ENCODE measurements at places on chromosomes 6 and 20. TPM values are rescaled to one million over a fixed set of nuclear protein-coding genes. Genes with fewer than 3 reads are reported as not detected.

DNA sequence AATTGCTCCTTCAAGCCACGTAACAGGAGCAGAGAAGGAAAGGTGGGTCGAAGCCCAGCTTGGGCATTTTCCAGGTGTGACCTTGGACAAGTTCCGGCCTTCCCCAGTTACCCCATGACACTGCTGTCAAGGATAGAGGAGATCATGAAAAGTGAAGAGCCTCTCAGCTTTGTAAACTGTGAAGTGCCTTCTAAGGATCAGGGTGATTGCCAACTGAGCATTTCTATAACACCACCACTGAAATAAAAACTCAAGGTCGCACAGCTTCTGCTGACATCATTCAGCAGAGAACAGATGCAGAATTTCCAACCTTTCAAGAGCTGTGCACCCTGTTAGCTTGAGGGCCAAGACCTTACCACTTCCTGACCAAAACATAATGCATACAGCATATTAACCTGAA is 24.0 kb upstream of the ZMYND8 start:
- no peak for ATAC-seq

DNA sequence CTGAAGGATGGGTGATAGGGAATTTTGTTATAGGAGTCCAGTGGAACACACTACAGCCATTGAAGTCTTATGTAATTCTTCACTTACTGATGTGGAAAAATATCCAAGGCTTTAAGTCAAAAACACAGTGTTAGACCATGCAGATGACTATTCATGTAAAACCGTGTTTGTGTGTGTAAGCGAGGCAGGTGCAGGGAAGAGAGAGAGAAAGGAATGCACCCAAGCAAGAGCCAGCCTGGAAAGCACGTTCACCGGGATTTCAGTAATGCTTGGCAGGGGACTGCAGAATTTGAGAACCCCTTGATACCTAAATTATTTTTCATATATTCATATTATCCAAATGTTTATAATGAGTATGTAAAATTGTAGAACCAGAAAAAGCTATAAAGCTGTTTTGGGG is 17.9 kb downstream of the RALGAPA2 start:
- no peak for ATAC-seq

DNA sequence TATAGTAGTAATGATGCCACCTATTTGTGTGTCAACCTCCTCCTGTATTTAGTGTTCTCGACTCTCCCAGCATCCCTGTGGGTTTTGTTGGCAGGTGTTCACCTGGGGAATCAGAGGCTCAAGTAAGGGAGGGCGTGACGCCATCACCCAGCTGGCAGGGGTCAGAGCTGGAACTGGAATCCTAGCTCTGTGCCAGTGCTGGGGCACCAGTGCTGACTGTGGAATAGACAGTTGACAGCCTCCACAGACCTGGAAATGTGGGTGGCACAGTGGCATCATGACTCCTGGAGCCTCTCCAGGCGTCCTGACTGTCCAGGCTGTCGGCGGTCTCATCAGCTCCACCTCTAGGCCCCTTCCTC is 102.8 kb downstream of the SYCP2 start:
- ATAC-seq = no peak

DNA sequence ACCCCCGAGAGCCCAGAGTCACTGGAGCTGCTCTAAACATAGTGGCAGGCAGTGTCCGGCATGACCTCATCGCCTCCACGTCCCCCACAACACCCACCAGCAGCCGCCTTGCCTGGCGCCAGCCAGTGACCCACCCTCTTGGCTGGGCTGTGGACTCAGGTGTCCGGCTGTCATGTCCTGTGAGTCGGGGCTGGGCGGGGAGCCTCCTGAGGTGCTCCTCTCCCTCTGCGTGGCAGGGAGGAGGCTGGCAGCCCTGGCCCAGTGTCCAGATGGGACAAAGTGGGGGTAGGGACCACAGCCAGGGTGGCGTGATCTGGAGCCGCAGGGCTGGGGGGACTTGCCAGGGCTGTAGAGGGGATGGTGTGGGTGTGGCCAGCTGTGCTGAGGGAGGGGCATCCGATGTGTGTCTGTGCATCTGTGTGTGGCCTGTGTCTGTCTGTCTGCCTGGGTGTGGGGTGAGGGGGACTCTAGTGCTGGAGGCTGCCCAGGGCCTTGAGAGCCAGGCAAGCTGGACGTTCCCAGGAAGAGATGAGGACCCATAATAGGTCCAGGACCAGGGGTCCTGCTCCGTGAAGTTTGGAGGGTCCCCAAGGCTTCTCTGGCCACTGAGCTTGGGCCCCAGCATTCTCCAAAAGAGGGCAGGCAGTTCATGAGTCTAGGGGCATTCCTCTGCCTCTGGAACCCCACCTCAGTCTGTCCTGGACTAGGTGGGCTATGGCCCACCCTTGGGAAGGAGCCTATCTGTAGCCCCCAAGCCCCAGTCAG is 2.3 kb upstream of the SOX18 start:
- ATAC-seq = no peak

GRCh38 chr6:157368359-157369049 is 12.5 kb upstream of the ZDHHC14 start:
- ATAC-seq = no peak

- ATAC-seq = no peak
Observed at GRCh38 chr6:47195011-47195650, 114.6 kb downstream of the TNFRSF21 start.

DNA sequence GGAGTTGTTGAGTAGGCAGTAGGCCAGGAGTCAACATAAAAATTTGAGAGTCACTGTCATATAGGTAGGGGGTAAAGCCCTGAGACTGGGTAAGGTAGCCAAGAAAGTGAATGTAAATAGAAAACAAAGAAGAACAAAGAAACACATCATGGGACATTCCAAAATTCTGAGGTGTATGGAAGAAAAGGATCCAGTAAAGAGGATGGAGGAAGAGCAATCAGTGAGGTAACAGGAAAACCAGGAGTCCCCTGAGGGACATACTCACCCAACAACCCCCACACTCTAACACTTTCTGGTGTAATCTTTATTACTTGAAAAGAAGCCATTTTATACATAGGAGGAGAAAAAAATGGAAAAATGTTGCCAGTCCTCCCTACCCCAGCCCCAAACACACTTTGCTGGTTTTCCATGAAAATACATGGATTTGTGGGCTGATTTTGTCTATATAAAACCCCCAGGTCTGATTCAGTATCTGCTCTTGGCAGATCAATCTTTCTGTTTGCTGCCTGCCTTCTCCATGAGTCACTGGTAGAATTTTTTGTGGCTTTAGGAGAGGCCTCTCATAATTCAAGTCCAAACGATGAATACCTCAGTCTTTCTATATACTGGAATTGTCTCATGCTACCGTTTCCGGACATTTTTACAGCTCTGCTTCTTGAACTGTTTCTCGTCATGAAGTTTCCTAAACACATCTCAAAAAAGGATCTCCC is 271.4 kb upstream of the MAN1A1 start:
- peak; percentile 99 for ATAC-seq

- ATAC-seq = no peak
Observed at GRCh38 chr6:127923135-127923534, 22.3 kb upstream of the THEMIS start.

GRCh38 chr6:131061751-131062119 is 1.3 kb downstream of the EPB41L2 start:
- no peak for ATAC-seq

GRCh38 chr6:120646101-120646500 is 688.2 kb downstream of the TBC1D32 start:
- no peak for ATAC-seq

DNA sequence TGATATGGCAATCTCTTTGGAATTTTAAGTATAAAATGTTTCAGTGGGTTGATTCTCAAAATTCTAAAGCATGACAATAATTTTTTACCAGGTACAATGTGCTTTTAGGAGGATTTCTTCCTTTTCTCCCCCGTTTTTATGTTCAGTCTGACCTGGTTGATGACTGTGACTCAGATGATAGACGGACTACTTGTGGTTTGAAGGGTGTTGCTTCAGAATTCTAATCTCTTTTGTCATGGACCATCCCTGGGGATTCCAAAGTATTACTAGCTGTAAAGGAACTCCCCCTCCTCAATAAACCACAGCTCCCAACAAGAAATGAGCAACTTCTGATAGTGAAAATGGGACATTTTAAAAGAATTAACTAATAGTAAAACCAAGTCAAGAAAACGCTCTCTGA is 34.9 kb upstream of the TNFAIP3 start:
- ATAC-seq = no peak

DNA sequence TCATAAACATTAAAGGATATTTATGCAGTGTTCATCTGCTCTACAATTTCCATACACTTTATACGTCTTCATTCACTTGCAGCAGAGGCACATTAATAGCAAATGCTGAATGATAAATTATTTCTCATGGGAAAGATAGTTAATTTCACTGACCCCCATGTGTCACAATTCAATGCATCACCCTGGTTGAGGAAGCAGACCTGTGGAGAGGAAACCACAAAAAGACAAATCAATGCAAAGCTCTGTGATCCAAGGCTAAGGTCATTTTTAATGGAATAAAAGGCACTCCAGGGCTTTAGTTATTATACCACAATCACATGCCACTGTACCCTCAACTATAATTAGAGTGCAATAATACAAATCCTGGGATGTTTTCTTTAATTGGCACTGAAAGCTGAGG is 40.3 kb upstream of the TENT5A start:
- ATAC-seq = no peak

DNA sequence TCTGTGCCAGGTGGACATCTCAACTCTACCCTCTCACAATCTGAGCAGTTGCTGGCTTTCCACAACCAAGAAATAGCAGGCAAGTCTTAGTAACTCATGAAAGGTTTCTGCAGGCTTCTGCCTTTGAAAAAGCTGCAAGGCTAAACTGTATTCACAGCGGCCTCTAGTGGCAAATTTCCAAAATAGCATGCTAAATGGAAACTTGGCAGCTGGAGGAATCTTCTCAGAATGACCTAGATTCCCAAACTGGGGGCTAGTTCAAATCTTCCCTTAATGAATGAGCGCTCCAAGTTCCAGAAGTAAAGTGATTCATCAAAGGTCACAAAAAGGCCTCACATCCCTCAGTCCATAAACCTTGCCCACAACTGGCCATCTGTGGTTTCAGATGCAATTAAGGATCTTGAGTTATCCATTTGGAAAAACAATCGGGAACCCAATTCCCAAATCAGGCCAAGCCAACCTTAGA is 11.9 kb upstream of the CPNE5 start:
- ATAC-seq = peak; percentile 19

DNA sequence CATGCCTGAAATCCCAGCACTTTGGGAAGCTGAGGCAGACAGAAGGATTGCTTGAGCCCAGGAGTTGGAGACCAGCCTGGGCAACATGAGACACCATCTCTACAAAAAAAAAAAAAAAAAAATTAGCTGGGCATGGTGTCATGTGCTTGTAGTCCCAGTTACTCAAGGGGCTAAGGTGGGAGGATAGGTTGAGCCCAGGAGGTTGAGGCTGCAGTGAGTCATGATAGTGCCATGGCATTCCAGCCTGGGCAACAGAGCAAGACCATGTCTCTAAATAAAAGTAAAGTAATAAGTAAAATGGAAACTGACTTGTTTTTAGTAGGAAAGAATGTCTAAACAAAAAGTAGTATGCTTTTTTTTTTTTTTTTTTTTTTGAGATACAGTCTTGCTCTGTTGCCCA is 240.7 kb downstream of the ARID1B start:
- no peak for ATAC-seq

- ATAC-seq = peak; percentile 7
Observed at GRCh38 chr20:49231471-49231870, 12.3 kb downstream of the DDX27 start.

DNA sequence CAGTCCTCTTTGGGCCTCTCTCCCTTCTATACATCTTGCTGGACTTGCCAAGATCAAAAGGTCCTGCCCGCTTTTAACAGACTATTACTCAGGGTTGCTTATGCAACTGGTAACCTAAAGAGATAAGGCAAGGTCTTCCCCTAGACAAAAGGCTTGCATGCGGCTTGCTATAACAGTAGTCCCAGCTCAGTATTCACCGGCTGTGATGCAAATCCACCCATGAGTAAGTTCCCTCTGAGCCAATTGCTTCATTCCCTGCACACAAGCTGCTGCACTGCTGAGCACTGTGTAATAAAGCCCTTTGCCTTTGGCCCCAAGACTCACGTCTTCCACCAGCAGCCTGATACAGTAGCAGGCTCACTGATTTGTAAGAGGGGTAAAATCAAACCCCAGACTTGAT is 363.8 kb downstream of the PRKN start:
- ATAC-seq = no peak

- no peak for ATAC-seq
Observed at GRCh38 chr6:7833751-7834070, 76.9 kb downstream of the TXNDC5 start.

GRCh38 chr6:56570413-56571359 is 72.0 kb downstream of the DST start:
- peak; percentile 63 for ATAC-seq

DNA sequence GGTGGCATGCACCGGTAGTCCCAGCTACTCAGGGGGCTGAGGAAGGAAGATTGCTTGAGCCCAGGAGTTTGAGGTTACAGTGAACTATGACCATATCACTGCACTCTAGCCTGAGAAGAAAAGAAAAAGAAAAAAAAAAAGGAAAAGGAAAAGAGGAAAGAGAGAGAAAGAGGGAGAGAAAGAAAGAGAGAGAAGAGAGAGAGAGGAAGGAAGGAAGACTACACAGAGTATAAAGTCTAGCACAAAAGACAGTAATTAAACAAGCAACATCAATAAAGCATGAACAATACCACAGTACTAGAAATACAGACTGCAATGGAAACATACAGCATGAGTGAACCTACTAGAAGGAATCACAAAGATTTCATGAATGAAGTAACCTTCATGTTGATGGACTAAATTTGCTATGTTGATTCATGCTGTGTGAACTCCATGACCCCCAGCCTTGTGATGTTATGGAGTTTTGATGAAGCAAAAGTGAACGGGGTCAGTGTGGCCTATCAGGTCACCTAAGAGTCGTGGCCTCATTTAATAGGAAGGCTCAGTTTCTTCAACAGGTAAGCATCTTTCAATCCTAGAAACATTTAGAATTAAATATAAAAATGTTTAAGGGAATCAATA is 57.6 kb downstream of the NUDT3 start:
- ATAC-seq = no peak

DNA sequence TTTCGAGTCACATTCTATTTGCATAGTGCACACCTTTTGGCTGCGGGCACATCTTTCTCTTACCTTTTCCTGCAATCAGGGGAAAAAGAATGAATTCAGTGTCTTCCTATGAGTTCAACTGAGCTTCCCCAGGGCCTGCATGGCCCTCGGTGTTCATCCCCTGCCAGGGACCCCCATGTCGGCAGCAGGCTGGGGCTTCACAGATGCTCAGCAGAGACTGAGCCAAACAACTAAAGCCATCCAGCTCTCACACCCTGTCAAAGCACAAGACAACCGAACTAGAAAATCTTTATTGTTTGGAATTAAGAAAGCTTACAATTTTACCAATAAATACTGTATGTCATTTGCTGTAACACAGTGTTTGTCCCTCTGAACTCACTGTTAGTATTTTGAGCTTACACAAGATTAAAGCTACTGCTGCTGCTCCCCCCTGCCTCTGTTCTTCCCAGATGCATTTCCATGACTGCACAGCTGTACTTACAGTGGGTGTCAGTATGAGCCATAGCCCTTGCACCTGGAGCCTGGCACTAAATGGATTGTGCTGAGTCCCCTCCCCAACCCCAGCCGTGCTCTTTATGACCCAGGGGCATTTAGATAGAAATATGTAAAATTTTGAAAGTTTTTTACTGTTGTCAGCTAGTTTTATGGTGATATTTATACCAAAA is 205.8 kb downstream of the TMEM242 start:
- ATAC-seq = no peak

Gene MEA1
- 57.5 TPM for total RNA-seq

Gene ENPP1
- total RNA-seq = 1.2 TPM

Gene NRM
- total RNA-seq = 28.0 TPM

Gene ERGIC3
- 182 TPM for total RNA-seq

Gene SCGN
- not detected for total RNA-seq

Gene PRR3
- 39.0 TPM for total RNA-seq

Gene CALHM5
- 1.7 TPM for total RNA-seq

Gene ZNF334
- total RNA-seq = 11.7 TPM

Data from motor neuron (in vitro differentiated cells).